ENCODE measurements at places on chromosomes 3 and 15.

- no peak for DNase-seq
Measured at GRCh38 chr3:11185564-11186317, 31.4 kb downstream of the HRH1 start.

- DNase-seq: no peak
Measured at GRCh38 chr3:15664144-15664543, 62.6 kb downstream of the BTD start.

- DNase-seq: no peak
Measured at GRCh38 chr3:69562020-69562419, 176.1 kb upstream of the FRMD4B start.

DNA sequence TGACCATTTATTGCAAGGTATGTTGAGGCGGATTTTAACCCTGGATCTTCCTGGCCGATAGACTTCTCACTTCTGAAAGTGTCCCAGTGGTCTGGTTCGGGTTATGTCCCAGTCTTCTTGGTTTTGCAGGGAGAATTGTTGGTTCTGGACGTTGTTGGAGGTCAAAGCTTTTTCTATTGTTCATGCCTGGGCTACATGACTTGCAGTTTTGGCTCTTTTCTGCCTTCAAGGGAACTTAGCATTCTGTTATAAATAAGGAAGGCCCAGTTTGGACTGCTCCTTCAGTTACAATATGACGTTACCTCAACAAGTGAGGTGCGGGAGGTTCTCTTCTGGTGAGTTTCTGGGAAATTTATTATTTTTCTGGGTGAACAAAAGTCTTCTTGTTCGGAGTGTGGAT is 614.3 kb downstream of the DIPK2A start:
- no peak for DNase-seq

- DNase-seq: no peak
Measured at GRCh38 chr3:65288776-65289175, 601.0 kb upstream of the ADAMTS9 start.

Data from naive thymus-derived CD8-positive, alpha-beta T cell (primary cell).